T-helper 22 cell (primary cell): ENCODE measurements at places on chromosomes 3 and 15.

- no peak for DNase-seq
Measured at GRCh38 chr3:110174908-110175307, 837.6 kb upstream of the DPPA4 start.

DNA sequence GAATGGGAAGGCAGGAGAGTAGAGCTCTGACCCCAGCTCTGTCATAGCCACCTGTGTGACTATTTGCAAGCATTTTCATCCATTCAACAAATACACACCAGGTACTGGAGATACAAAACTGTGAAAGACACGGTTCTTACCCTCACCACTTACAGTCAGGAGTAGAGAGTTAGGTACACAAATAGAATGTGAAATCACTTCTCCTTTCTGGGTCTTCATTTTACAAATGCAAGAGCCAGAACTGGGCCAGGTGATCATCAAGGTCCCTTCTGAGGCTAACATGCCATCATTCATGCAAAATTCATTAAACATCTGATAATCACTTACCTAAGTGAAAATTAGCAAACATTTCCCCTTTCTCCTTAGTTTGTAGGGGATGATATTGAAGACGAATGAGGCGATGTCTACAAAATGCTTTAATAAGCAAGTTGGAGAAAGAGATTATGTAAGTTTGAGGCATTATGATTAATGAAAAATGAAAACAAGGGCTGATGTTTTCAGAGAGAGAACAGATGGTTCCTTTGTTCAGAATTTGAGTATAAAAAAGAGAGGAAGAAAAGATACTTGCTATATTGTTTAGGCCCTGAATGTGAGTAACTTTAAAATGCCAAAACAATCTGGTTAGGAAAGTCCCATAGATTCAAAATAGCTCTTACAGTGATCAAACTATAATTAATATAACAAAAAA, 88.6 kb downstream of the LPP start:
- DNase-seq: no peak

GRCh38 chr15:86161250-86161649, 81.6 kb downstream of the AGBL1 start:
- DNase-seq: no peak

DNA sequence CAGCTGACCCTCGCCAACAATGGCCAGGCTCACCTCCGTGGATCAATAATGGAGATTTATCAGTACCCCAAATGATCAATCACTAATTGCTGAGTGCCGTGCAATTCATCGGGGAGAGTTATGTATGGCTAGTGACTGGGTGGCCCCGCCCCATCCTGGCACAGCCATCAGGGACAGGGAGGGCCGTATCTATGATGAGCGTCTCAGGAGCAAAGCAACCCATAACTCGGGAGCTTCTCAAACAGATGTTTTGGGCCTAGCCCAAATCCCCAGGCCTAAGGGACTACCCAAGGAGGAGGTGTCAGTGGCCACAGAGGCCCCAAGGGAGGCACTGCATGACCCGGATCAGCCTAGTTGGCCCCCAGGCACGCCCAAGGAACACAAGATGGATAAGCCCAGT, 180.0 kb upstream of the LINGO1 start:
- DNase-seq: no peak

DNA sequence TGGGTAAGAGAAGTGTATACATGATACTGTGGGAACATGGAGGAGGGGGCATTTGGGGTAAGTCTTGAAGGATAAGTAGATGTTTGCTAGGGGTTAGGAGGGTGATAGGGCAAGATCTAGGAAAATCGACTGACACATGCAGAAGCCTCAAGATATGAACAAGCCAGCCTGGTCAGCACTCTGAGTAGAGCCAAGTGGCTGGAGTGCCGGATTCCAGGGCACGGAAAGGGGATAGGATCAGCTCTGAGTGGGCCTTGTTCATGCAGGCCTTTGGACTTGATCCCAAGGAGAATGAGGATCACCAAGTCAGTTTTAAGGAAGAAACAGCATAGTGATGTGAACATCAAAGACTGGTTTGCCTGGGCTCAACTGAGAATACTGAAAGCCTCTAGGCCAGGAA, 24.3 kb upstream of the MANF start:
- DNase-seq: no peak

DNA sequence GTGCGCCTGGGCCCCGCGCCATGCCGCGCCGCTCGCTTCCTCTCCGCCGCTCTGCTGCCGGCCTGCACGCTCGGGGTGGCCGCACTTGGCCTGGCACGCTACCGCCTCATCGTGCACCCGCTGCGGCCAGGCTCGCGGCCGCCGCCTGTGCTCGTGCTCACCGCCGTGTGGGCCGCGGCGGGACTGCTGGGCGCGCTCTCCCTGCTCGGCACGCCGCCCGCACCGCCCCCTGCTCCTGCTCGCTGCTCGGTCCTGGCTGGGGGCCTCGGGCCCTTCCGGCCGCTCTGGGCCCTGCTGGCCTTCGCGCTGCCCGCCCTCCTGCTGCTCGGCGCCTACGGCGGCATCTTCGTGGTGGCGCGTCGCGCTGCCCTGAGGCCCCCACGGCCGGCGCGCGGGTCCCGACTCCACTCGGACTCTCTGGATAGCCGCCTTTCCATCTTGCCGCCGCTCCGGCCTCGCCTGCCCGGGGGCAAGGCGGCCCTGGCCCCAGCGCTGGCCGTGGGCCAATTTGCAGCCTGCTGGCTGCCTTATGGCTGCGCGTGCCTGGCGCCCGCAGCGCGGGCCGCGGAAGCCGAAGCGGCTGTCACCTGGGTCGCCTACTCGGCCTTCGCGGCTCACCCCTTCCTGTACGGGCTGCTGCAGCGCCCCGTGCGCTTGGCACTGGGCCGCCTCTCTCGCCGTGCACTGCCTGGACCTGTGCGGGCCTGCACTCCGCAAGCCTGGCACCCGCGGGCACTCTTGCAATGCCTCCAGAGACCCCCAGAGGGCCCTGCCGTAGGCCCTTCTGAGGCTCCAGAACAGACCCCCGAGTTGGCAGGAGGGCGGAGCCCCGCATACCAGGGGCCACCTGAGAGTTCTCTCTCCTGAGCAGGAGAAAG, 951 bp downstream of the GPR62 start:
- no peak for DNase-seq

GRCh38 chr15:69107025-69107620, 53.3 kb upstream of the GLCE start:
- no peak for DNase-seq

GRCh38 chr3:124586126-124587052, 143.9 kb upstream of the UMPS start:
- no peak for DNase-seq

DNA sequence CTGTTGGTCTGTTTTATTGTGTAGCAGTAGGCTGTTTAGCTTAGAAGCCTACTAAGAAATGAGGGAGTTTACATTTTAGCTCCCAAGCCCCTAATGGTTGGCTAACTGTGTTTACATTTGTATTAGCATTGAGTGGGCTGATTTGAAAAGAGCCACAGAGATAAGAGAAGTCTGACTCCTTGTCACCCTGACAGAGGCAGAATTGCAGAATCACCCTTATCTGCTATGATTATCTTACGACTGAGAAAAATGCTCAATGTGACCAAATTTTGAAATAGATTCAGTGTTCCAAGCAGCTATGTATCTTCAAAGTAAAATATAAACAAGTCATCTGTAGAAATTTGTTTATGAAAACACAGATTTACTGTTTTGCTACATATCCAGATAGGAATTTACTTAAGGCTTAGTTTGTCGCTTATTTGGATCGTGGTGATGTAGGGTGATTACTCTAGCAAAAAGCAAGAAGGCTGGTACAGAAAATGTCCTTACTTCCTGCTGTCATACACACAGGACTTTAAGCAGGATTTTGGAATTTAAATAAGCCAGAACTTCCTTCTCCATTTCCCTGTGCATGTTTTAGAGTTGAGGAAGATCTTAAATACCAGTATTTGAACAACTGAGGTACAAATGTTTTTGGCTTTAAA, 19.0 kb downstream of the SEMA6D start:
- DNase-seq: no peak

DNA sequence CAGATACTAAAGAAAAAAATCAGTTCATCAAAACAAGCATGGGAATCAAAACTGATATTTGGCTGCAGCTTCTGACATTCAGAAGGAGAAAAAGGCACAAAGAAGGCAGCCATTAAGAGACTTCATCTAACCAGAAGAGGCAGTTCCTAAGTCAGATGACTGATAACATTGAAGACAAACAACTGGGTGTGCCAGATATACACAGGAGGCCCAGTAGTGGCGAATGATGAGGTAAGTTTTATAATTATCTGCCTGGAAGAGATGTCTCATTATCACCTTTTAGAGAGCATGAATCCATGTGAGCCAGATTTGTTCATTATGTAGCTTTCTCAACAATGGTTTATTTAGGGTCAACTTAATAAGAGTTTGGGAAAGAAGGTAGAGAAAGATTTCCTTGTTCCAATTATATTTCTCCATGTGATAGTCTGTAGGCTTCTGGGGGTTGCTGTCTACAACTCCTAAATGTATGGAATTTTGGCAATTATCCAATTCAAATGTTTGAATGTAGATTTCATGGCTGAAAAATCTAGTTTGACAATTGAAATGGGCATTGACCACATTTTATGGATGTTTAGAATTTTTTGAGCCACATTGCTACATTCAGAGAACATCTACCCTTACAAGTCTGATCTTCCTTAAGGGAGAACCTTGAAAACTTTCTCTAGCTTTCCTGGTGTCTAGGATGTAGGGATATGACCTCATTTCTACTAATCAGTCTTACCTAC, 50.4 kb upstream of the RASGRF1 start:
- DNase-seq: no peak

GRCh38 chr15:34628577-34629152, 45.2 kb upstream of the GOLGA8B start:
- DNase-seq: no peak

- no peak for DNase-seq
Measured at GRCh38 chr3:133592843-133593242, 19.4 kb downstream of the CDV3 start.

- no peak for DNase-seq
Measured at GRCh38 chr15:28273873-28274610, 47.9 kb downstream of the HERC2 start.

- DNase-seq: no peak
Measured at GRCh38 chr3:128235207-128235926, 82.1 kb downstream of the EEFSEC start.

GRCh38 chr15:85865070-85865684, 70.5 kb upstream of the KLHL25 start:
- no peak for DNase-seq

- no peak for DNase-seq
Measured at GRCh38 chr15:89128320-89129122, 40.3 kb downstream of the ABHD2 start.

- DNase-seq: no peak
Measured at GRCh38 chr3:79848876-79849275, 81.1 kb upstream of the ROBO1 start.

GRCh38 chr3:125190786-125191185, 21.8 kb downstream of the SLC12A8 start:
- no peak for DNase-seq

DNA sequence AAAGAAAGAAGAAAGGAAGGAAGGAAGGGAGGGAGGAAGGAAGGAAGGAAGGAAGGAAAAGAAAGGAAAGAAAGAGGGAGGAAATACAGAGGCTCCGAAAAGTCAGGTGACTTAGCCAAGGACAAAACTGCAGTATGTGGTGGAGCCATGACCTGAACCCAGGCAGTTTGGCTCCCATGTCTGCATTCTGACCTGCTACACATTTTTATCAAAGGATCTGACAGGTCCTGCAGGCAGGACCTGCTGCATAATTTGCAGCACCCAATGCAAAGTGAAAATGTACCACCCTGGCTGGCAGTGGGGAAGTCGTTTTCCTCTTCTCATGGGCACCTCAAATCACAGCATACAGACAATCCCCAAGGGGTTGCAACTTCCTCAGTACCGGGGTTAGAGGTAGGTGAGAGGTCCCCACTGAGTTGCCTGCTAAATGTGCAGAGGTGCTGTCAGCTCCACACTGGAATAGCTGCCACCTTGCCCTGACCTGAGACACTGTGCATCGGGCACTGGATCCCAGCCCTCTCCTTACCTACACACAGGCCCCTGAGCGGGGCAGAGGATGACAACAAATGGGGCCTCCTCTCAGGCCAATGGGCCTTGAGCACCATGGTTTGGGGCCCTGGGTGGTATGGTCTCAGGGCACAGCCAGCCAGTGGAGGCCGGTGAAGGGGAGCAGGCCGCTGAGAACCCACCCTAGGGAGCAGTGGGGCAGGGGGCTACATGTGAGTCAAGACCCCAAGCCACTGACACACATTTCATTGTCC, 175.1 kb downstream of the SHQ1 start:
- DNase-seq: no peak

DNA sequence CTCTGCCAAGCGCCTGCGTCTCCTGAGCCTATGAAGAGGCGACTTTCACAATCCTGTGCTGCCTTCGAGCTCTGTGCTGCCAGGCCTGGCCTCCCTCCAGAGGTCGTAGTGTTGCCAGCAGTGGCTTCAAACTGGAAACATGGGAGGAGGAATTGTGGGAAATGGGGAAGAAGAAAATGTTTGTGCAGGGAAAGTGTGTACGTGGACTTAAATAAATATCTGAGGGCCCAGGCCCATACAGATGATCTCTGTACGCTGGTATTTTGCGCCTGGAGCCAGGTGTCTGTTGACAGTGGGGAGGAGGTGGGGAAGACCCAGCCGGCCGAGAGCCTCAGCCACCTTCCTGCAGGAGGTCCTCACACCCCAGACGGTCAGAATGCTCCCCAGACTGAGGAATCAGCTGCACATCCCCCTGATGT, 44.6 kb downstream of the ZBTB38 start:
- no peak for DNase-seq

DNA sequence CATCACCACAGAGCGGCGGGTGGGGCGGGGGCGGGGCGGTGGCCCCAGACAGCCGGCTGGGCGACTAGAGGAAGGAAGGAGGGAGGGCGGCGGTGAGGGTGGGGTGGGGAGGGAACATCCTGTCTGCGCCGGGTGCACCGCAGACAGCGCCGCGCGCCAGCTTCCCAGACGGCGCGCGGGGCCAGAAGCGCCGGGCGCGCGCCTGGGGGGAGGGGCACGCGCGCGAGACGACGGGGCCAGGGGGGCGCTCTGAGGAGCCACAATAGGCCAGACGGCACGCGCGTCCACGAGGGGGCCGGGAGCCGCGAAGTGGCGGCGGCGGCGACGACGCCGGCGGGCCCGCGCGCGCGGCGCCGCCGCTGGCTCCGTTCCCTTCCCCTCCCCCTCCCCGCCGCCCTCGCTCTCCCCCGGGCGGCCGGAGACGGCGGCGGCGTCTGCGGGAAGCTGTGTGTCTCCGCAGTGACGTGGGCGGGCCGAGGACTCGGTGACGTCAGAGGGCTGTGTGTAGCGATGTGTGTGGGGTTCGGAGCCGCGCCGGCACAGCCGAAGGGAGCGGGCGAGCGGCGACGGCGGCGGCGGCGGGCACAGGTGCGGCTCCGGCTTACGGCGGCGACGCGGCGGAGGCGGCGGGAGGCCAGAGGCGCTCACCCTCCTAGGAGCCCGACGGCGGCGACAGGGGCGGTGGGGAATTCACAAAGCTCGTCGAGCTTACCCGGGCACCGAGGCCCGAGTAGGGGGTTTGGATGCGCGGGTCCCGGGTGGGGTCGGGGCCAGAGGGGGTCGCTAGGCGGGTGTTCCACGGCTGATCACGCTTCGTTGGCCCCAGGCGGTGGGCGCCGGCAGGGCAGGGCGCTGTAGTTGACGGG, at the start of gene SKIL:
Gene SKIL, plus strand, starts transcription at position 540 of the 866 bp plus-strand sequence. CDS start 2,617 bp downstream, outside the sequence.
- peak; percentile 97 for DNase-seq

GRCh38 chr3:41304593-41304992, 105.3 kb downstream of the CTNNB1 start:
- DNase-seq: no peak
